Right lung (tissue), 10 donors: ENCODE measurements at places on chromosomes 3 and 15. TPM values are rescaled to one million over a fixed set of nuclear protein-coding genes. Genes with fewer than 3 reads are reported as not detected.

GRCh38 chr3:82033186-82033585 lies 271.7 kb upstream of the GBE1 start:
- no peak for DNase-seq

GRCh38 chr3:190224863-190225692 lies 97.2 kb downstream of the CLDN1 start:
- peak; percentile 9 for DNase-seq

- no peak for DNase-seq
Measured at GRCh38 chr3:150237490-150237889, 170.6 kb upstream of the TSC22D2 start.

DNA sequence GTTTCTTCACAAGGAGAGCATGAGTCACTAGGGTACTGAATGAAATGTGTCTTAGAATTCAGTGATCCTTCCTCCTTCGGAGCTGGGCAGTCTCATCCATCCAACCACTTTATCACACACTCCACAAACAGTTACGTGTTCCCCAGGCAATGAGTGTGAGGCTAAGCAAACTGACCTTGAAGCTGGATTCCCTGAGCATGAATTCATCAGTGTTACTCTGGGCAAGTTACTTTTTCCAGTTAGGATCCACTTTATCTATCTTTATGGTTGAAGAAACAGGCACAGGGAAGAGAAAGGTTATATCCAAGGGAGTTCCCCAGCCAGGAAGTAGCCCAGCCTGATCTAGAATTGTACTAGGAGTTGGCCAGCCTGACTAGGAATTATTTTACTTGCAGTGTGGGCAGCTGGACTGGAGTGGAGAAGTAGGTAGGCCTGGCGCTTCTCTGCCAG lies 17.1 kb upstream of the GCNT3 start:
- DNase-seq, result no peak

- no peak for DNase-seq
Measured at GRCh38 chr3:69723389-69723788, 15.9 kb upstream of the MITF start.

TRH gene
- polyA plus RNA-seq, result 0.52 TPM

NR2E3 gene
- 0.77 TPM for polyA plus RNA-seq
